Psoas muscle (tissue), 8 donors: ENCODE measurements at places on chromosomes 4 and X. TPM values are rescaled to one million over a fixed set of nuclear protein-coding genes. Genes with fewer than 3 reads are reported as not detected.
A peak's percentile ranks its signal among the peaks of the same experiment; 100 is the strongest.

The AMELX gene
- not detected for total RNA-seq

The DCAF12L1 gene
- not detected for total RNA-seq

The REPS2 gene
- total RNA-seq = 0.84 TPM

- peaks cover 22% of the 10 kb centered on the region for H3K4me1 ChIP-seq
- DNase-seq = peak; percentile 96
- H3K36me3 ChIP-seq = peaks cover 10% of the 10 kb centered on the region
- peak within 1 kb of the TSS; percentile 82 for H3K27ac ChIP-seq
- H3K27me3 ChIP-seq = no peaks in the 10 kb centered on the region
- peak within 1 kb of the TSS; percentile 88 for H3K4me3 ChIP-seq
These were observed at the start of gene PACRGL for GRCh38 chr4:20700007-20700761. Gene PACRGL, plus strand, starts transcription at chr4:20700458. Its CDS starts 4,024 bp downstream, at chr4:20704482.

GRCh38 chr4:4289597-4289940, 385 bp downstream of the LYAR start:
- peaks cover 46% of the 10 kb centered on the region for H3K4me1 ChIP-seq
- H3K27me3 ChIP-seq = no peaks in the 10 kb centered on the region
- DNase-seq = no peak

DNA sequence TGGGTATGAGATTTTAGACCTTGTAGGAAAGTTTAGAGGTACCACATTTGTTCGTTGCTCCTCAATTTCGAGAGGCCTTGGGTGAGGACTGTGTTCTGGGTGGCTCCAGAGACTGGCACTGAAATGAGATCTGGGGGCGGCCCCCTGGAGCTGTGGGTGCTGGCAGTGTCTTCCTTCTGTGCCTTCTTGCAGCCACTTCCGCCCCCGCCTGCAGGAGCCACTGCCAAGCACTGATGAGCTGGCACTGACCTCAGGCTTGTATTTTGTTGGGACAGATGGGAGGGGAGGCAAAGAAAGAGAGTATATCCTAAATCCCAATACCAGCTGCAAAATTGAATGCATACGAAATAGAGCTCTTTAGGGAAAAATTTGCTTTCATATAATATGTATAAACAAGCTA, 64.5 kb upstream of the CLDN34 start:
- H3K27me3 ChIP-seq = peaks cover 1% of the 10 kb centered on the region
- no peak overlapping the region for H3K4me3 ChIP-seq
- H3K27ac ChIP-seq = no peak overlapping the region
- H3K4me1 ChIP-seq = no peaks in the 10 kb centered on the region

DNA sequence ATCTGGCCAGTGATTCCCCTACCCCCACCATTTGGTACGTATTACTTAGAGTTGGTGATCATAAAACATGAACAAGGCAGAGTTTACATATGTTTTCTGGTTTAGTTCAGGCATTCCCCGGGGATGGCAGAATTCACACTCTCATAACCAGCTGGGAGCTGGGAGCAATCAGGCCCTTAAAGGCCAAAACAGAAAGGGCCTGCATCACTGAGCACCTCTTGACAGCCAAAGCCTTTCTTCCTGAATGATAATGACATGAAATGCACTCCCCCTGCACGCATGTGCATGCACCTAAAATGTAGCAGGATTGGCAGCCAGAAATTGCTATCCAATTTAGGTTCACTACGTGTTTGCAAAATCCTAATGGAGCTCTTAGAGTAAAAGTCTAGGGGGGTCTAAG, 235.4 kb downstream of the GPC3 start:
- no peak for DNase-seq
- H3K27me3 ChIP-seq = peaks cover 16% of the 10 kb centered on the region
- H3K4me1 ChIP-seq = no peaks in the 10 kb centered on the region
- H3K36me3 ChIP-seq = no peaks in the 10 kb centered on the region
- no peak overlapping the region for H3K4me3 ChIP-seq

DNA sequence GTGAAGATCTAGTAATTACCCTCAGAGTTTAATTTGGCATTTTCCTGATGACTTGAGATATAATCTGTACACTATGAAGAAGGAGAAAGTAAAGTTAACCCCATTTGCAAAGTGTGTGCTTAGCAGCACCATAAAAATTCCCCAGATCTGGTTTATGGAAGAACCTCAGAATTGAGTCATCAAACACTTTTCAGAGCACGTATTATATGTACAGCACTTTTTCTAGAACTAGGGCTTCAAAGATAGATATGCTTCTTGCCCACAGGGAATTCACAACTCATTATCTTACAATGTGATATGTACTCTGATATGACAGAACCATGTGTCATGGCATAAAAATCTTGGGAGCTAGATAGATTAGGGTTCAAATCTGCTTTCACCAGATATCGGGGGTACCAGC, 150.9 kb downstream of the SLC10A7 start:
- H3K4me3 ChIP-seq = no peak overlapping the region
- H3K27ac ChIP-seq = no peak overlapping the region
- no peaks in the 10 kb centered on the region for H3K27me3 ChIP-seq
- no peaks in the 10 kb centered on the region for H3K36me3 ChIP-seq
- no peak for DNase-seq

- peaks cover 9% of the 10 kb centered on the region for H3K4me1 ChIP-seq
- peaks cover 67% of the 10 kb centered on the region for H3K36me3 ChIP-seq
- H3K27me3 ChIP-seq = no peaks in the 10 kb centered on the region
- no peak overlapping the region for H3K4me3 ChIP-seq
- no peak for DNase-seq
These were observed 6.3 kb downstream of the EXOC1 start for GRCh38 chr4:55859711-55860110.
